ENCODE measurements at places on chromosomes 6 and 20. TPM values are rescaled to one million over a fixed set of nuclear protein-coding genes. Genes with fewer than 3 reads are reported as not detected.

Gene GSTA4
- total RNA-seq: 32.6 TPM

Gene KHDC1L
- not detected for total RNA-seq

Gene HLA-DMB
- total RNA-seq: not detected

Gene LY6G6C
- not detected for total RNA-seq

Gene TSPO2
- not detected for total RNA-seq

Gene PTCHD4
- total RNA-seq: 1.2 TPM

Gene MMP24
- 0.53 TPM for total RNA-seq

Gene SLC22A1
- total RNA-seq: 0.75 TPM

Gene PEX7
- 11.1 TPM for total RNA-seq

Gene SMLR1
- total RNA-seq: not detected

Gene MOG
- not detected for total RNA-seq

Gene DPPA5
- not detected for total RNA-seq

Gene CCR6
- total RNA-seq: not detected

Gene SOX18
- total RNA-seq: 0.56 TPM

Gene TBXT
- total RNA-seq: not detected

Gene PROKR2
- not detected for total RNA-seq

Gene MUC21
- not detected for total RNA-seq

Gene DDO
- 5.5 TPM for total RNA-seq

Gene HLA-A
- 530 TPM for total RNA-seq

Gene NFYA
- 14.8 TPM for total RNA-seq

Gene SAYSD1
- 12.4 TPM for total RNA-seq

Gene DDAH2
- 112 TPM for total RNA-seq

Gene LTV1
- 20.4 TPM for total RNA-seq

Gene CEP162
- 4.6 TPM for total RNA-seq

Gene LPA
- total RNA-seq: not detected

Gene OR2J1
- total RNA-seq: not detected

Gene ECT2L
- total RNA-seq: under 0.01 TPM

Gene TMEM217
- total RNA-seq: 1.8 TPM

Gene SLC12A5
- total RNA-seq: 0.06 TPM

Gene PKIB
- total RNA-seq: 0.40 TPM

Gene SLC22A16
- total RNA-seq: not detected

Gene PTP4A1
- total RNA-seq: 41.5 TPM

Gene CRISP3
- total RNA-seq: not detected

Gene EIF6
- total RNA-seq: 134 TPM

Gene NMBR
- total RNA-seq: 0.12 TPM

Gene SLC17A1
- not detected for total RNA-seq

Gene CAGE1
- total RNA-seq: 0.06 TPM

Gene CST5
- not detected for total RNA-seq

Gene PAX1
- total RNA-seq: not detected

Gene MAP7
- 0.99 TPM for total RNA-seq

Gene SCUBE3
- total RNA-seq: 9.2 TPM

Gene MTHFD1L
- 60.7 TPM for total RNA-seq

Gene TGM3
- total RNA-seq: not detected

Gene RAB44
- not detected for total RNA-seq

Gene HLA-F
- total RNA-seq: 40.4 TPM

Gene HS3ST5
- 0.06 TPM for total RNA-seq

Gene BMP7
- not detected for total RNA-seq

Gene RAB32
- 72.8 TPM for total RNA-seq

Gene DEFB121
- total RNA-seq: not detected

Gene ZNF165
- 0.26 TPM for total RNA-seq

Gene TXLNB
- 0.13 TPM for total RNA-seq
